Motor neuron (in vitro differentiated cells): ENCODE measurements at places on chromosomes 12 and 14. TPM values are rescaled to one million over a fixed set of nuclear protein-coding genes. Genes with fewer than 3 reads are reported as not detected.

The CDKL1 gene
- 3.6 and 4.9 TPM in 2 replicates for total RNA-seq

The GLIPR1L2 gene
- 0.14 TPM in 1 of 2 replicates, not detected in the other for total RNA-seq

The RNASE7 gene
- 0.38 TPM in 1 of 2 replicates, not detected in the other for total RNA-seq

The PPM1H gene
- total RNA-seq = 7.6 and 8.2 TPM in 2 replicates

The MAP3K9 gene
- 11.4 and 13.6 TPM in 2 replicates for total RNA-seq

The SMCO2 gene
- not detected in 2 replicates for total RNA-seq

The NRL gene
- 2.0 and 2.8 TPM in 2 replicates for total RNA-seq

The KLRC3 gene
- not detected in 2 replicates for total RNA-seq

The CYP46A1 gene
- total RNA-seq = 3.5 and 3.6 TPM in 2 replicates

The CDKN1B gene
- 66.5 and 68.4 TPM in 2 replicates for total RNA-seq

The METTL25 gene
- 7.1 and 8.6 TPM in 2 replicates for total RNA-seq

The TMEM119 gene
- total RNA-seq = 0.05 and 0.31 TPM in 2 replicates

The SLC6A15 gene
- 0.92 and 1.0 TPM in 2 replicates for total RNA-seq

The SLC25A21 gene
- total RNA-seq = 1.2 and 3.0 TPM in 2 replicates

The SPTLC2 gene
- 25.3 and 31.0 TPM in 2 replicates for total RNA-seq

The PPFIA2 gene
- 34.9 and 38.7 TPM in 2 replicates for total RNA-seq

The HOXC10 gene
- total RNA-seq = 0.73 and 1.0 TPM in 2 replicates

The POU6F1 gene
- 2.7 and 3.2 TPM in 2 replicates for total RNA-seq

The CIROP gene
- total RNA-seq = 0.18 and 0.41 TPM in 2 replicates

The LTB4R2 gene
- total RNA-seq = 2.3 and 3.4 TPM in 2 replicates

The LRP1-AS gene
- 1.6 TPM in 1 of 2 replicates, not detected in the other for total RNA-seq

The HCAR1 gene
- 0.14 and 0.15 TPM in 2 replicates for total RNA-seq

The LAG3 gene
- total RNA-seq = 0.21 and 0.82 TPM in 2 replicates

The AQP6 gene
- total RNA-seq = 0.31 and 1.4 TPM in 2 replicates

The NAP1L1 gene
- total RNA-seq = 301 and 312 TPM in 2 replicates

The IL26 gene
- total RNA-seq = not detected in 2 replicates

The FGF6 gene
- not detected in 2 replicates for total RNA-seq

The PLBD1 gene
- total RNA-seq = 0.37 and 0.57 TPM in 2 replicates

The GPATCH2L gene
- 47.6 and 48.9 TPM in 2 replicates for total RNA-seq

The SLC38A2 gene
- 381 and 391 TPM in 2 replicates for total RNA-seq

The CLEC2A gene
- 35.2 and 36.7 TPM in 2 replicates for total RNA-seq

The TESPA1 gene
- 0.13 TPM in 1 of 2 replicates, not detected in the other for total RNA-seq
